ENCODE measurements at places on chromosomes 3 and 15.

- DNase-seq, result no peak
These were observed 3.7 kb downstream of the C3orf18 start for GRCh38 chr3:50563867-50564266.

DNA sequence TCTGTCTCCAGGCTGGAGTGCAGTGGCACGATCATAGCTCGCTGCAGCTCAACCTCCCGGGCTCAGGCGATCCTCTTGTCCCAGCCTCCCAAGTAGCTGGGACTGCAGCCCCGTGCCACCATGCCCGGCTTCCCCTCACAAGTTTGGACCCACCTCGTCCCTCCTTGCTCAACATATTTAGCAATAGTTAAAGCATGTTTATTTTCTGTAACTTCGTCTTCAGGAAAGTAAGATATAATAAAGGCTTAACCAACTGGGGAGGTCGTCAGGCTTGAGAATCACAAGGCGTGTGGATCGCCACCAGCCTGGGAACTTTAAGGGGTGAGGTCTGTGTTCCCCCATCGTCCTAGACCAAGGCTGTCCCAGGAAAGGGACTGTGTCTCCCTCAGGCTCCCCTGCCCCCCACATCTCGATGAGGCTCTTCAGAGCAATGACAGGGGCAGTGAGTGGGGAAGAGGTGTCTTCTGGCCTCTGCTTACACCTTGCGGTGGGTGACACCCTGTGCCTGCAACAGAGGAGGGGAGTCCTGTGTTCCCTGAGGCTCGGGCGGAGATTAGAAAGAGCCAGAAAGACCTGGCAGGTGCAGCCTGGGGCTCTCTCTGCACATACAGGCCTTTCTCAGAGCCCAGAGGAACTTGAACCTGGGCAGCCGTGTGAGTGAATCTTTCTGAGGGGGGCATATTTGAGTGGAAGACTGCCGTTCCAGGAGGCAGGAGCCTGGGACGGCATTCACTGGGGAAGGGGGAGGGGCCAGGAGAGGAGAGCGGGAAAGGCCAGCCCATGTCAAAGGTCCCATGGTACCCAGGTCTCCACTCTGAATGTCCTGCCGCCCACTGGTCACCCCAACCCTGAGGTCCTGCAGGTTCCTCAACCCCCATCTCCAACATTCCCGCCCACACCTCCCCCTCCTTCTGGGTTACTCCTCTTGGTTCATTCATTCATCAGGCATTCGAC, 152.3 kb downstream of the SMAD6 start:
- no peak for DNase-seq

- DNase-seq, result peak; percentile 67
These were observed 95.0 kb downstream of the ANP32A start for GRCh38 chr15:68725736-68726135.

- DNase-seq, result no peak
These were observed 2.8 kb upstream of the RTP2 start for GRCh38 chr3:187705164-187705563.

DNA sequence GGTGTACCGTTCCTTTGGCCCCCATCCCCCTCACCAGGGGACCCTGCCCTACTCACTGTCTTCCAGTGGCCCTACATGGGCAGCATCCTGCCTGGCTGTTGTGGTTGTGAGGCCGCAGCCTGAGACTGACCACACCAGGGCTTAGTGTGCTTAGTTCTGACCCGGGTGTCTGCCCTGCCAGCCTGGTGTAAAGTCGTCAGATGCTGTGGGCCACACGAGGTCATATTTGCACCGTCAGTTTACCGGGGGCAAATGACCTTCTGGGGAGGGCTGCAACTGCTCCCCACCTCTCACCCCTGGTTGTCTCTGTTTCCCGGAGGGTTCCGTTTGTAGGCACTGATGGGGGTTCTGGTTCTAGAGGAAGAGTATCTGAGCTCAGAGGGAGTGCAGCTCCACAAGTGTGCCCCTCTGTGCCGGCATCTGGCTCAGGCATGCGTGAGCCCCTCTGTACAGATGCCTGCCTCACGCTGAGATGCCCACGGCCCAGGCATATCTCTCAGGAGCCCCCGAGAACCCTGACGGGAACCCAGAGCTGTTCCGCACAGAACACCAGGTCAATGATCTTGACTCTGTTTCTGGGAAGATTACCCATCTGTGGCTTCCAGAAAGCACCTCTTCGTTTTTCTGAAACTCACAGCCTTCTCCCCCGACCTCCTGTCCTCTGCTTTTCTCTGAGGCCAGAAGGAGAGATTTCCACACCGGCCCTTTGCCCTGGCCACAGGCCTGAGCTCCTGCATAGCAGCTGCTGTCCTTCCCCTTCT, 19.2 kb downstream of the KLF13 start:
- DNase-seq, result no peak

DNA sequence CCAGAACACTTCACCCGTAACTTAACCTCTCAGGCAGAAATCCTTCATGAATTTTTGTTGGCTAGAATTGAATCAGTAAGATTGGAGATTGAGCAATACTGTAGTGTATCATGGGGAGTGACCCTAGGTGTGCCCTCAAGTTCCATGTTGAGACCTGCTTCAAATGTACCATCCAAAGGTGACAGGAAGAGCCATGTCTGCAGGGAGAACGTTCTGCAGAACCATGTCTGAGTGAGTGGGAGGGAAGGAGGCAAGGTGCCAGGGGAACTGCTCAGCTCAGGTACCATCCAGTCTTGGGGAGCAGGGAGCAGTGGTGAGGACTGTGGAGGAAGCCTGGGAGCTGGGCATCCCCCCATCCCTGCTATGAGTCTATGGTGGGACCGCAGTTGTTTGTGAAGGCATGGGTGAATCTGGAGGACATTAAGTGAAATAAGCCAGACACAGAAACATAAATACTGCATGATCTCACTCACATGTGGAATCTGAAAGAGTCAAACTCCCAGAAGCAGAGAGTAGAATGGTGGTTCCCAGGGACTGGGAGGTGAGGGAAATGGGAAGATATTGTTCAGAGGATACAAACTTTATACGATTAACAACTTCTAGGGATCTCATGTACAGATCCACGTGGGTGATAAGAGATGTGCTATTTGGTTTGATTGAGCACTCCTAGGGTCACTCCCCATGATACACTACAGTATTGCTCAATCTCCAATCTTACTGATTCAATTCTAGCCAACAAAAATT, 23.3 kb downstream of the CFAP161 start:
- DNase-seq, result peak; percentile 61

- DNase-seq, result no peak
These were observed 101.7 kb downstream of the DAPK2 start for GRCh38 chr15:63944681-63944955.

- DNase-seq, result no peak
These were observed 162.4 kb downstream of the ATG7 start for GRCh38 chr3:11434563-11435096.

GRCh38 chr15:31660816-31661215, 334.2 kb downstream of the KLF13 start:
- DNase-seq, result no peak

DNA sequence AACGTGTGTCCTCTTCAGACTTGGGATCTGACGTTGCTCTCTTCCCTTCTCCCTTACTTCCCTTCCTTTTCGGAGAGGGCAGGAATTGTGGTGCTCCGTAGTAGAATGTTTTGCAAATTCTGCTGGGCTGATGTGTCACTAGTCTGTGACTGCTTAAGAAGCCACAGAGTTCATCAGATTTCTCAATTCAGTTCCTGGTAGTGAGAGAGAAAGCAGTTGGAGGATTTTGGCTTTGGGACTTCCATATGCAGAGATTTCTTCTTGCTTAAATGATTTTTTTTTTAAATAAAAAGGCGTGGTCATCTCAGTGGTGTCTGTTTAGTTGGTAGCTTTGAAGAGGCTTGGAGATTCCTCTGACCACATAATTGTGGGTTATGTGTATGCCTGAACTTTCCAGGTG, 10.1 kb downstream of the CEMIP start:
- no peak for DNase-seq

- DNase-seq, result no peak
These were observed 17.4 kb downstream of the POLG start for GRCh38 chr15:89317186-89317720.

- DNase-seq, result no peak
These were observed 70.6 kb upstream of the SLC25A36 start for GRCh38 chr3:140871022-140871421.

- DNase-seq, result no peak
These were observed 114.5 kb upstream of the GOLGA8J start for GRCh38 chr15:29968099-29968894.

GRCh38 chr3:124786511-124787241, 56.4 kb downstream of the UMPS start:
- no peak for DNase-seq

DNA sequence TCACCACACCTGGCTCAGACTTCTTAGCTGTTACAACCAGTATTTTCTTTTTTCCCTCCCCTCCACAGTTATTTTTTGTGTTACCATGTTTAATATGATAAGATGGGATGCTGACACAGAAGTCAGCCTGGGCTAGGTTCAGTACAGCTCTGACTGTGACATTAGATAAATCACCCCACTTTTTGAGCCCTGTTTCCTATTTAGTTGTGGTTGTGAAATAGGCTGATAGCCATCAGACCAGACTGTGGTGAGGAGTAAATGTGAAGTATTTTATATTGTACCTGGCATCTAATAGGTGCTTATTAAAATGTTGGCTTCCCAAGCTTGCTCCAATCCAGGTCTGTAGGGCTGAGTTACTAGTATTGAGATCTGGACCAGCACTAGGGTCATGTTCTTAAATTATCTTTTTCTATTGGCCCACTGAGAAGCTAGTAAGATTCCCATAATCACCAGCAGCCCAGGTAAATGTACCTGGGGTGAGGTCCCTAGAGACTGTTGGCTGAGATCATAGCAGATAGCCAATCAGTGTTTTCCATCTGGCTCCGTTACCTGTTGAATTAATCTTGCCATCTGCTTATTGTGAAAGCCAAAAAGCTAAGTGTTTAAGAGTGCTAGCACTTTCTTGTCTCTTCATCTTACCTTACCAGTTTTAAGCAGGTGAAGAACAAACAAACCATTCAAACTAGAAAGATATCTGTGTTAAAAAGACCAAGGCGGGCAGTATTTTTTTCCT, 61.0 kb downstream of the CCK start:
- DNase-seq, result no peak

GRCh38 chr3:175179055-175179454, 319.9 kb downstream of the NAALADL2 start:
- DNase-seq, result peak; percentile 28

GRCh38 chr3:111539351-111540331, 2.4 kb upstream of the CD96 start:
- DNase-seq, result peak; percentile 71

DNA sequence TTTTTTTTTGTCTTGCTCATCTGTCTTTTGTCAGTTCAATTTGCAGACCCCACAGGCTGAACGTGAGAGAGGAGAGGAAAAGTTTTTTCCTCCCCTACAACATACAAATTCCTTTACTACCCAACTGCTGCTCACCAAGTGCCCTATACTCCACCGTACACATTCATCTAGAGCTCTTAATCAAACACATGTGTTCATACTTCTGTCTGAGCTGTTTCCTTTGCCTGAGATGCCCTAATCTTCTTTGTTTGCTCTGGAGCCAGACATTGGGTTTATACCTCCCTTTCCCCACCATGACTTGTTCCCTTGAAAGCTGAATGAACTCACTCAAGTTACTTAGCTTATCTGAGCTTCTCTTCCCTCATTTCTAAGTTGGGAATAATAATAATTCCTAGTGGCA, 122.7 kb upstream of the RASGRP1 start:
- DNase-seq, result peak; percentile 34

- DNase-seq, result peak; percentile 23
These were observed 678 bp downstream of the DOCK3 start for GRCh38 chr3:50675179-50676030.

GRCh38 chr3:189941679-189942078, 179.0 kb downstream of the P3H2 start:
- DNase-seq, result peak; percentile 5

- peak; percentile 51 for DNase-seq
These were observed 7.2 kb downstream of the CCDC80 start for GRCh38 chr3:112633757-112634156.

- DNase-seq, result no peak
These were observed 166.9 kb upstream of the TMC3 start for GRCh38 chr15:81540909-81541308.

GRCh38 chr15:31372635-31373091, 46.0 kb downstream of the KLF13 start:
- peak; percentile 93 for DNase-seq

GRCh38 chr3:172198428-172198827, 159.1 kb downstream of the FNDC3B start:
- DNase-seq, result no peak

- no peak for DNase-seq
These were observed 542.4 kb downstream of the SQOR start for GRCh38 chr15:46177219-46177618.

- peak; percentile 41 for DNase-seq
These were observed 110.8 kb downstream of the TBC1D2B start for GRCh38 chr15:77966540-77967234.

- DNase-seq, result peak; percentile 69
These were observed 394.9 kb downstream of the PTPRG start for GRCh38 chr3:61956236-61956635.

- DNase-seq, result peak; percentile 25
These were observed 15.0 kb upstream of the TRANK1 start for GRCh38 chr3:36959821-36960220.

GRCh38 chr3:156608601-156609514, 53.9 kb upstream of the SSR3 start:
- no peak for DNase-seq

- no peak for DNase-seq
These were observed 136.8 kb upstream of the ANKRD28 start for GRCh38 chr3:15934389-15935195.

DNA sequence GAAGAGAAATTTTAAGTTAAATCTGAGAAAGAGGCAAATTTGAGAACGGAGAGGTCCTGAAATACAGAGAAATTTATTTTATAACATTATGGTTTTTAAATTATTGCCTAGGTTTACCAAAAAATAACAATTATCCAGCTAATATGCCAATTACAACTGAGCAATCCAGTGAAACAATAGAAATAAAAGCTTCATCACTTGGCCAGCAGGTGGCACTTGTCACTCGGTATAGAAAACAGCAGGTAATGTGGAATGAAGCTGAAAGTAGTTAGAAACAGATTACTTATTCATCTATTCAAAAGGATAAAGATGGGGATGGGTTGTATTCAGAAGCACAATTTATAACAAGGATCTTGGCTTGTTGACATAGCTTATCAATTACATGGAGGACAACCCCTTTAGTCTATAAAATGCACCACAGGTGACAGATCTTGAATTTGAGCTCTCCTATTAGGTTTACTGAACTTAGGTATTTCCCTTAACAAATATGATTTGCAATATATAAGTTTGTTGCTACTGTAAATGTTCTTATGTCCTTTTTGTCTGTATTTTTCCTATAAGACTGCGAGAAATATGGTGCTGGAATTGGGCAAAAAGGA, 70.1 kb upstream of the GUCA1C start:
- peak; percentile 55 for DNase-seq

- peak; percentile 6 for DNase-seq
These were observed 933 bp downstream of the DZIP1L start for GRCh38 chr3:138114431-138114918.

- DNase-seq, result peak; percentile 16
These were observed 216.4 kb downstream of the DPH6 start for GRCh38 chr15:35329521-35329961.

GRCh38 chr3:134312873-134313846, 61.1 kb downstream of the AMOTL2 start:
- peak; percentile 80 for DNase-seq
